ENCODE measurements at places on chromosomes 5 and 9.

GRCh38 chr9:18114559-18115475, 359.1 kb upstream of the ADAMTSL1 start:
- no peak for DNase-seq

DNA sequence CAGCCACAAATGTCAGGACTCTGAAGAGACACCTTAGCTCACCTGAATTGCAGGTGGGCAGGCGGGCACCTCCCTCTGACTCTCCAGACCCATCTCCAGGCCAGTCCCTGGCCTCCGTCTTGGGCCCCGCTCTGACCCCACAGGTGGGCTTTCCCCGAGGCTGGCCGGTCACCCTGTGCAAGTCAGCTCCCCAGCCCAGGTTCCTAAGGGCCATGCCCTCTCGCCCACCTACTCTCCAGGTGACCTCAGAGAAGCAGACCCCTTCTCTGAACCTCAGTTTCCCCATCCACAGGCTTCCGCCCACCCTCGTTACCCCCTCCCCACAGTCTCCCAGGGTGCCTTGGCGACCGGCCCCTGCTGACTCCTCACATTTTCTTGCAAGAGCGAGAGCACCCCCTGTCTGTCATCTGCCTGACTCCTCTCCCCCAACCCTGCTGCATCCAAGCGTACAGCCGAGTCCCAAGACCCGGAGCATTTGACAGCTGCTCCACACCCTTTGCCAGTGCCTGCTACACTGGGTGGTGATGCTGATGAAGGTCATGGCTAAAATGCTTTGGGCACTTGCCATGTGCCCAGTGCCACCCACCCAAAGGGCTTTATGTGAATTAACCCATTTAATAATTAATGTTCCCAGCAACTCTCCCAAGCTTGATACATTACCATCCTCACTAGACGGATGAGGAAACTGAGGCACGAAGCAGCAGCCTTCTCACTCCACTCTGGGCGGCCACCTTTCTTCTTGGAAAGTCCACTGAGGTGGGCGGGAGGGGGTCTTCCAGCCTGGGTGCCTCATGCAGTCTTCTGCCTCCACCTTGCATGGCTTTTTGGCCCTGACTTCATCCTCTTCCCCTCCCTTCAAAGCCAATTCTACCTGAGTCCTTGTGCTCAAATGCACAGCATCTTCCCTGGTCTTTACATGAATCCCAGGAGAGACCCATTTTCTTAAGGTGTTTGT, 51.1 kb upstream of the ORM1 start:
- peak; percentile 85 for DNase-seq

- DNase-seq = peak; percentile 84
These were observed at the start of gene CCNO for GRCh38 chr5:55232985-55233928. CCNO (minus strand) TSS chr5:55233608; CDS start chr5:55233523, 85 bp downstream.

- no peak for DNase-seq
These were observed 175.5 kb upstream of the TUT7 start for GRCh38 chr9:86529496-86530275.

GRCh38 chr9:8384091-8384490, 584.5 kb upstream of the DMAC1 start:
- DNase-seq = no peak

GRCh38 chr9:14868772-14869583, 41.2 kb downstream of the FREM1 start:
- DNase-seq = peak; percentile 18

- no peak for DNase-seq
These were observed 11.8 kb upstream of the ZDHHC11 start for GRCh38 chr5:862367-863243.
